ENCODE measurements at places on chromosomes 5 and 9.
A peak's percentile ranks its signal among the peaks of the same experiment; 100 is the strongest.

DNA sequence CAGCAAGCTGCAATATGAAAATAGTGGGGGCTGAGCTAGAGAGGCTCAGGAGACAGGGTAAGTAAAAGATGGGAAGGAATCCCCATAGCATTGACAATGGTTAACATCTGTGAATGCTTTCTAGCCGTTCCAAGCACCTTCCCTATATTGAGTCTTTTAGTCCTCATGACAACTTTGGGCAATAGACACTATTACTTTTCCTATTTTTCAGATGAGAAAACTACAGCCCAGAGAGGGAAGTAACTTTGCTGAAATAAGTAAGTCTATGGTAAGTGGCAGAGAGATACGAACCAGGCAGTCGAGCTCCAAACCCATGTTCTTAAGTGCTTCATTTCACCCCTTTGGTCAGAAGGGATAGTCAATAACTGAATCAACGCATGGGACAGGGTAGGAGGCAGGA, 94.5 kb downstream of the COL23A1 start:
- DNase-seq: no peak

GRCh38 chr5:95530416-95530815, 24.4 kb downstream of the SKIC3 start:
- peak; percentile 77 for DNase-seq

- DNase-seq: no peak
Observed at GRCh38 chr5:124227914-124228313, 518.5 kb downstream of the ZNF608 start.

GRCh38 chr5:117889596-117889995, 1098.8 kb downstream of the DTWD2 start:
- peak; percentile 18 for DNase-seq

DNA sequence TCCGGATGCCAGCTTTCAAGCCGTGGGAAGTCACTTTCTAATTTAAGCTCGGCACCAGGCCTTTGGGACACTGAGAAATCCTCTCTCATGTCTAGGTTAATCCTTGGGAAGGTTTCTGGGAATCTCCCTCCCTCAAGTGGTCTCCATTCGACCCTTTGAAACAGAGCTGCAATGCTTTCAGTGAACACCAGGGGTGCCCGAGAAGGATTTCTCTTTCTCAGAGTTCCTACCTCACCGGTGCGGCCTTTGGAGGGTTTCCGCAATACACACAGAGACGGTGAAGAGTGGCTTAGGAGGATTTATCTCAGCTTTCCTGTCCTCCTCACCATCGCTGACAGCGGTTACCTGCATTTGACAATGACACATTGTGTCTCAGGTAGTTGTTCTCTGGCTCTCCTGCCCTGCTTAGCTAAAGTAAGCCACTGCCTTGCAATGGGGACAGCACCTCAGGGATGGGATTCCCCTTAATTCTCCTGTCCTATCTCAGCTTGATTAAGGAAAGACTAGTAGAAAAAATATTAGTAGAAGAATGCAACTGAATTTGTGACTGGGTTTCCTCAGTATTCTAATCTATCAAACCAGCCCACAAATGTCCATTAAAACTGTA, 180.6 kb downstream of the GABRG2 start:
- DNase-seq: peak; percentile 31

DNA sequence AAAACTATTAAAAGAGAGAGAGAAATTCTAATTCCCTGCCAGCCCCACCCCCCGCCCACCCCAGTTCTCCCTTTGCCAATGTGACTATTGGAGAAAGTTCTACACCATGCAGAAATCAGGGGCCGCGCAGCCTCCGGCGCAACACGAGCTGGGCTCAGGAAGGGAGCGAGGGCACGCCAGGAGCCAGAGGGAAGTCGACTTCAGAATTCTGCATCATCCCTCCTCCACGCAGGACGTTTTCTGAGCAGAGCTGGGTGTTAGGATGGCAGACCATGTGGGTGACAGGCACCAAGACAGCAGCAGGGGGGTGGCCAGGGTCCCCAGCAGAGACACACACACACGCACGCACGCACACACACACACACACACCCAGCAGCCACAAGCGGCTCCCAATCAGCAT, 72.6 kb downstream of the PTCH1 start:
- DNase-seq: no peak

DNA sequence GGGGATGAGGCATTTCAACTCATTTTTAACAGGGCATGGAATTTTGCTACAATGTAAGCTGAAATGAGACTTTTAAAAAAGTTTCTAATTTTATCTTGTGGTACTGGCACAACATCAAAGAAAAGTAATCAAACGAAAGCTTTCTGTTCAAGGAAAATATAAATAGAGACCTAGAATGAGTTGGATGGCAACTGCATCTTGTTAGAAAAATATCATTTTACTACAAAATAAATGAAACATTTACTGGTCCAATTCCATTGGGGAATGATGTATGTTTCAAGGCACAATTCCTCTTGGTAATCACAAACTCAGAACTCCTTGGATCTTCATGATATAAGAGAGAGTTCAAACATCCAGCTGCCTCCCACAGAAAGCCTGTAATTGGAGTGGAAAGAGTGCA, 102.8 kb downstream of the HMHB1 start:
- no peak for DNase-seq

DNA sequence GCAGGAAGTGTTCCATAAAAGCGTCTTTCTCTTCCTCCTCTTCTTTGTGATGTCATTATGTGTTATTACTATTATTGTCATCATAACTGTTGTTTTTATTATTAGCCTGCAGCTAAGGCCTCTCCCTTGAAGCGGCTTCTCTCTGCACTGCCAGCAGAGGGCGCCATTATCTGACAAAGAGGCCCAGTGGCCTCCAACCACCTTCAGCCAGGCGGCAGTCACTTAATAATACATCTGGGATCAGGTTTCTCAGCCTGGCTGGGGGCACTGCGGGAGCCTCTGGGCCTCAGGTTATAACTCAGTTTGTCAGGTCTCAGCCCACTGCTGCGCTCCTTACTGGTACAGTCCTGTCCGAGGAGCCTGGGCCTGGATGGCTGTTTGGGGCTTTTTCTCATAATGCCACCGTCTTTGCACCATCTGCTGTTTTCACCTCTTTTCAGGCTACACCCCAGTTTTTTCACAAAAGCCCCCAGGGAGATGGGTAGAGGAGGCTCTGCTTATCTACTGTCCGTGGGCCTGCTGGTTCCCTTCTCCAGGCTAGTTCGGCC, 281.9 kb downstream of the NSG2 start:
- peak; percentile 80 for DNase-seq

DNA sequence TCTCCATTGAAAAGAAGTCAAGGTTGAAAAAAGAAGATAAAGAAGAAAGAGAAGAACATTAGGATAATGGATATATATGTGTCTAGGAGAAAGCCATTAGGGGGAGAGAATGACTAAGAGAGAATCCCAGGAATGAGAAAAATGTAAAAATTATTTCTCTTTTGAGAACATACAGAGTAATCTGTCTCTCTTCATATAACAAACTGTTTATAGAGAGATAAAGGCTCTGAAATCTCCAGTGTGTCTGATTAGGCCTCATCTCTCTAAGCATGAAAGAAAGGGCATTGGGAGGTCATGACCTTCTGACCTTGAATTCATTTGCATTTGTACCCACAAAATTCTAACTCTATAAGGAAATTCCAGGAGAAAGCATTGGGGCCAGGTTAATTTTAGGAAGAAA, 3.5 kb upstream of the MPDZ start:
- no peak for DNase-seq

- DNase-seq: no peak
Observed at GRCh38 chr5:2353871-2354440, 397.5 kb downstream of the IRX2 start.

DNA sequence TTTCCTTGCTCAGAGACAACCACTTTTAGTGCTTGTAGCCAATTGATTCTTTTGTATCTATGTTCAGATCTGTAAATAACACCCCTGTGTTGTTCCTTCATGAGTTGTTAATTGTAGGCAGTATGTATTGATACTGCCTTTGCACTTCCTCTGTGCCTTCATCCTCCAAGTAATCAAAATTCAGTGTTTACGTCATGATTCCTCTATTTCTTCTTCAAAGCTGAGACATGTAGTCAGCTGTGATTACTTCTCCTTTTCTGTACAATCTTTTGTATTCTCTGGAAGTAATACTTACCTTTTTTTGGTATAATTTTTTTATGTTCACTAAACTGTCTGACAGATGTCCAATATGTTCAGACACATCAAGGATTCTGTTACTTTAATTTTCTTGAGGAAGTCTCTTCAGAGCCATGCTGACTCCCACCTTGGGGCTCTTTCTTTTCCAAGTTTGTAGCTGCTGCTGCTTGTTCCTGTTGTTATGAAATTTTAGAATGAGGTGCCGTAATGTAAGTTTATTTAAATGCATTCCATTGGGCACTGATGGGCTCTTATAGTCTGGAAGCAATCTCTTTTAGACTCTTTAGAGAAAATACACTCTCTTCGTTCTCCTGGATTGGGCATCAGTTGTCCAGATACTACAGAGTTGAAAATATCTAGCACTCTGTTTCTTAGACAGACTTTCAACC, 30.5 kb upstream of the LRRC70 start:
- DNase-seq: no peak

GRCh38 chr9:93252781-93253530, 69.0 kb downstream of the WNK2 start:
- no peak for DNase-seq

DNA sequence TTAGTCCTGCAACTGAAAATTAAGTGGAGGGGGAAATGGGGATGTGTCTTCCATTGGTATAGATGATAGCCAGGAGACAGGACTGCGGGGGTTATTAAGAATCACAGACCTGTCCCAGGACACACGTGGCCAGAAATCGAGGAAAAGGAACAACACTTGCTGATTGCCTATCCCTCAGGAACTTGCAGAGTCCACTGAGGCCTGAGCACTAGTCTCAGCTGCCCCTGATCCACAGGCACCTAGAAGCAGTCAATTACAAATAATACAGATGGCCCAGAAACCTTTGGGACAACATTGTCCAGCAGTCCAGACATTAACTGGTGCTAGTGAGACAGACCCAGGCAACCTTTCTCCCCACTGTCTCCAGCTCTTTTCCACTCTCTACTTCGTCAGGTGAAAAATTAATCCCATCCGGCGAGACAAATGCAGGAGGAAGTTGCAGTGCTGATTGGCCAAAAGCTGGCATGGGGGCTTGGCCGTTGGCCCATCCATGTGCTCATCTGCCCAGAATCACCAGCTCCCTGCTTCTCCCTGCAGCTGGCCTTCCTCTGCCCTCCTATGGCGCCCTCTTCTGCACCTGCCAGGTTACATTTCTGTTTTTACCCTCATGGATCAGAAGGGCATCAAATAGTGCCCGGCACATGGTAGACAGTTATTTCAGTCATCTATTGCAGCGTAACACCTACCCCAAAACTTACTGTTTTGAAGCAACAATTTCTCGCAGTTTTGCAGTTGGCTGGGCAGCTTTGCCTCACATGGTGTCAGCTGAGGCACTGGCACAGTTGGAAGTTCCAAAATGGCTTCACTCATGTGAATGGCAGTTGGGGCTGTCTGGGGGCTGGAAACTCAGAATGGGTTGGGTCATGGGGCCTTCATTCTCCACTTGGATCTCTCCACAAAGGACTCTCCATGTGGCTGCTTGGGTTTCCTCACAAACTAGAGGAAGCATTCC, 3.6 kb upstream of the B4GALT1 start:
- no peak for DNase-seq

GRCh38 chr5:56070851-56071465, 76.2 kb upstream of the IL6ST start:
- no peak for DNase-seq

- DNase-seq: no peak
Observed at GRCh38 chr5:178667101-178667500, 40.3 kb upstream of the CLK4 start.

DNA sequence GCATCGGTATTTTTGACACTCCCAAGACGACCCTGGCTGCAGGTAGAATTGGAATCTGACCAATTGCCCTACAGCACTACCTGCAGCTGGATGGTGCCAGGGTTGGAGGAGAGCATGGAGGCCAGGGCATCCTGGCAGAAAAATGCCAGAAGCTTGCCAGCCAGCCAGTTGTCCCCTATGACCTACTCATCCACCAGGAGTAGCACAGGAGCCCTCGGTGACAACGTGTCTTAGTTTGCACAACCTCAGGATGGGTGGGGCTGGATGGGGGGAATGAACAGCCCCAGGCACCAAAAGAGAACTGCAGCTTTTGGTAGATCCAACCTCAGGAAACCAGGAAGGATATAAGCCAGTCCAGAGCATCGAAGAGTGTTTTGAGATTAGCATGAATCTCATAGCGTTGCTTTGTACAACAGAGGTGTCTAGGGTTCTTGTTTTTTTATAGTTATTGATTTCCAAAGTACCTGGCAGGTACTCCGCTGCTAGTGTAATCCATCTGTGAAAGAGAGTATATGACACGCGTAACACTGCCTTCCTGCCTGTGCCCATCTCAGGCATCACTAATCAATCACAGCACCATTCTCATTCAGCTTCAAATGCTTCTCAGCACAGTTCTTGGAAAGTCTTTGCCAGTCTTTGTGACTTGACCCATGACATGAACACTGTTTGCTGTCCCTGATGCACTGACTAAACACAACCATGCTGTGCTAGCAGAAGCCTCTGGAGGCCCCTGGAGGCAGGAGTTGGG, 36.7 kb upstream of the ASS1 start:
- DNase-seq: no peak

DNA sequence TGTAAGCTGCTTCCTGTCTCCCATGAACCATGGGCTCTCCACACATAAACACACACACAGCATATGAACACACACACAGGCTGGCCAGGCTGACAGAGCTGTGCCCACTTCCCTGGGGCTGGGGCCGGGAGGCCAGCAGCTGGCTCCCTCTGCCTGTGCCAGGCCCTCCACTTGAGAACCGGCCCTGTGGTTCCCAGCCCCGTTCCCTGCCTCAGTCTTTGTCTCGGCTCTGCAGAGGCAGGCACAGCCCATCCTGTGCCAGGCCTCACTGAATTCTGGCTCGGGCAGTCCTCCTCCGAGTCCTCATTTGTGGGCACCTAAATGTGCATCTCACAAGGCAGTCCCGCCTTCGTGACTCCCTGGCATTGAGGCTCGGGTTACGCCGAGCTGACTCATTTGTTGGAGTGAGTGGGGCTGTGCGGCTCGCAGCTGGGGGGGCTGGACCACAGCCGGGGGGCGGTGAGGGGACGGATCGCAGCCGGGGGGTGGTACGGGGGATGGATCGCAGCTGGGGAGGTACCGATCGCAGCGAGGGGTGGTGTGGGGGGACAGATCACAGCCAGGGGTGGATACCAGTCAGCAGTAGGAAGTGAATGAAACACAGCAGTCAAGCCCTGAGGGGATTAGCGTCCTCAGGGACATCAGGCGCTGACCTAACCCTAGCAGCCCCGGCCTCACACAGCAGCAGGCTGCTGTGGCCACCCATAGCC, 72.3 kb downstream of the PSMB7 start:
- peak; percentile 81 for DNase-seq

DNA sequence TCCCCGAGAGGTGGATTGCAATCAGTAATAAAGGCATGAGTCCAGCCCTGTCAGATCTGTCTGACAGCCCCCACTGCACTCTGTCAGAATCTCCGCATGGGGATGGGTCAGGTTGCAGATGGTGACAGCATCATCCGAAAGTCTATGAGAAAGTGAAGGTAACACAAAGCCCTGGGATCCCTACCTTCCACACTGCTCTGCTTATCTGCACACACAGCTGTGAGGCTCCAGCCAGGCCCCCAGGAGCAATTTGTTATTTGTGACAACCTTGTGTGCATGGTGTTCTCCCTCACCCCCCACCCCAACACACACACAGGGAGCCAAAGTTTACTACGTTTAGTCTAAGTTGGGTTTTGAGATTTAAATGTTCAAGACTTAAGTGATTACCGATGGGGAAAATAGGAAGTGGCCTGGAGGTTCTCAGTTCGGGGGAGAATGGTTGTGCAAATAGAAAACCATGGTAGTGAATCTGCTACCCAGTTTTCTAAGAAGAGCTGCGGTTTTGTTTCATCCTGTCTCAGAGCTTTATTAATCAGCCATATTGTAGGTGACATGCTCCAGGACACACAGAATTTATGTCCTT, 92.7 kb downstream of the SV2C start:
- no peak for DNase-seq

- no peak for DNase-seq
Observed at GRCh38 chr9:23669776-23670175, 156.3 kb downstream of the ELAVL2 start.

Measured in RKO (cell line).